ENCODE measurements at places on chromosomes 4 and X.

GRCh38 chr4:4328840-4329239 is 38.8 kb downstream of the ZBTB49 start:
- DNase-seq, result no peak
- no peak overlapping the region for H3K4me3 ChIP-seq
- H3K27me3 ChIP-seq, result no peaks in the 10 kb centered on the region
- H3K36me3 ChIP-seq, result no peaks in the 10 kb centered on the region

DNA sequence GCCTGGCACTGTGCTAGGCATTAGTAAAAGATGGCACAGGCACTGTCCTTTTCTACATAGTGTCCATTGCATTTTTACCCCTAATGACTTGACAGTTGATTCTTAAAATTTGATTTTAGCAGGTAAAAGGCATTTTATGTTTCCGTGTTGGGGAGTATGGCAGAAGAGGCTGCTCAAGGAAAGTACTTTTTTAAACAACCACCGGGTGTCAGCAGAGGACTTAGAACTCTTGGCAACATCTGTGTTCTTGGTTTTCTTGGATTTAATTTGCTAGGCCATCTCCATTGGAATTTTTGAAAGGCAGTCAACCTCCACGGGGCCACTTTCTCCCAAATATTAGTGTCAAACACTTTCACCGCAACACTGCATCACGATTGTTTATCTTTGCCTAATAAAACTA is 102.9 kb downstream of the TSPAN7 start:
- H3K27ac ChIP-seq, result no peak overlapping the region
- no peak overlapping the region for H3K4me3 ChIP-seq
- H3K36me3 ChIP-seq, result no peaks in the 10 kb centered on the region
- no peaks in the 10 kb centered on the region for H3K27me3 ChIP-seq
- no peaks in the 10 kb centered on the region for H3K4me1 ChIP-seq

- H3K27ac ChIP-seq, result no peak overlapping the region
- no peaks in the 10 kb centered on the region for H3K36me3 ChIP-seq
- no peaks in the 10 kb centered on the region for H3K27me3 ChIP-seq
- no peak overlapping the region for H3K4me3 ChIP-seq
Observed at GRCh38 chrX:131316260-131316659, 27.2 kb upstream of the IGSF1 start.

DNA sequence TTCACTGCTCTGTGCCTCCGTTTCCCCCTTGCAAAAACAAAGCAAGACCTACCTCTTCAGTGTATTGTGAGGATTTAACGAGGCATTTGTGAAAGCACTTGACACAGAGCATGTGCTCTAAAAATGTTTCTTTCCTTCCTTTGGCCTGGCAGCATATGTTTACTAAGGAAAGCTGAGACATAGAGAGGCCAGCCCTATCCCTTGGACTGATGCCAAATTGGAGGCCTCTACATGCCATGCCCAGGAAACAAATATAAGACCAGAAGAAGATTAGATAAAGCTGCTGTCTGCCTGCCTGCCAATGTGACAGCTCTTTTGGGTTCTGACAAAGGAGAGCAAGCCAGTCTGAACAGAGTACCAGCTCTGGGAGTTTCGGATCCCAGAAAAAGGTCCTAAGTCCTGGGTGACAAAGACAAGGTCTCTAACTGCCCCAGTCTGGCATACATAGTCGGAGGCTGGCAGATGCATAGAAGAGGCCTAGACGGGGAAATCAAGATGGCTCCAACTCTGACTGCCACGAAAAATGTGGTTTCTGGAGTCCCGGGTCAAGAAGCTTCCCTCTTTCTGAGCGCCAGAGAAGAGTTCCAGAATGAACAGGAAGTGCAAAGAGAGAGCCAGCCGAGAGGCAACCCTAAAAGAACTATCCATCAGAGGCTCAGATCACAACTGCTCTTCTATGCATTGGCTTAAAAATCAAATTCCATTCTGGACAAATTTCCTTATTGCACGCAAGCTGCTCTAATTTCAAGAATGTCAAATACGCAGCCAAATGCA is 25.8 kb downstream of the OTUD6A start:
- H3K4me1 ChIP-seq, result no peaks in the 10 kb centered on the region
- no peak overlapping the region for H3K27ac ChIP-seq
- H3K36me3 ChIP-seq, result no peaks in the 10 kb centered on the region
- H3K4me3 ChIP-seq, result no peak overlapping the region

GRCh38 chrX:119682019-119682989 is 10.7 kb downstream of the SEPTIN6 start:
- DNase-seq, result no peak
- H3K4me1 ChIP-seq, result peaks cover 15% of the 10 kb centered on the region
- H3K36me3 ChIP-seq, result no peaks in the 10 kb centered on the region
- no peak overlapping the region for H3K27ac ChIP-seq
- no peaks in the 10 kb centered on the region for H3K27me3 ChIP-seq

Measured in testis (tissue), 5 donors.